ENCODE measurements at places on chromosomes 12 and 14. TPM values are rescaled to one million over a fixed set of nuclear protein-coding genes. Genes with fewer than 3 reads are reported as not detected.

Gene TSHR
- total RNA-seq: 0.58 TPM

DNA sequence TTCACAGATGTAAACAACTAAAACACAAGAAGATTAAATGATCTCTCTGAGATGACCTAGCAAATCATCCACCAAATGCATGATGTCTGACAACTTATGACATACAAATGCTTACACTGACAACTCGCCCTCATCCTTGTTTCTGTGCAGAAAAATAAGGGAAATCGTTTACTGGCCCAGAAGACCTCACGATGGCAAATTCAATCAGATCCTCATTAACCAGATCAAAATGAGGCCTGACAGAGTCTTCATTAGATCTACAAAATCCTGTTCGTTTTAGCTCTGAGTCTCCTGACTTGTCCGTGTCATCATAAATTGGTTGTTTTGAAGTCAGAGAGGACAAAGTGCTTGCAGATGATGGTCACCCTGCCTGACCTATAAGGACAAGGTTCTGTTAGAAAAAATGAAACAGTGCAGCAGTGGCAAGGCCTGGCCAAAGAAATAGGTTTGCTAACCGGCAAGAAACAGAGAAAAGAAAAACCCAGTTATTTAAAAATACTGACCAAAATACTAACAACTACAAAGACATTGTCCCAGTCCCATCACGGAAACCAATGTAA is 109.5 kb downstream of the BTG1 start:
- H3K36me3 ChIP-seq: no peaks in the 10 kb centered on the region
- DNase-seq: no peak
- no peak overlapping the region for H3K27ac ChIP-seq

DNA sequence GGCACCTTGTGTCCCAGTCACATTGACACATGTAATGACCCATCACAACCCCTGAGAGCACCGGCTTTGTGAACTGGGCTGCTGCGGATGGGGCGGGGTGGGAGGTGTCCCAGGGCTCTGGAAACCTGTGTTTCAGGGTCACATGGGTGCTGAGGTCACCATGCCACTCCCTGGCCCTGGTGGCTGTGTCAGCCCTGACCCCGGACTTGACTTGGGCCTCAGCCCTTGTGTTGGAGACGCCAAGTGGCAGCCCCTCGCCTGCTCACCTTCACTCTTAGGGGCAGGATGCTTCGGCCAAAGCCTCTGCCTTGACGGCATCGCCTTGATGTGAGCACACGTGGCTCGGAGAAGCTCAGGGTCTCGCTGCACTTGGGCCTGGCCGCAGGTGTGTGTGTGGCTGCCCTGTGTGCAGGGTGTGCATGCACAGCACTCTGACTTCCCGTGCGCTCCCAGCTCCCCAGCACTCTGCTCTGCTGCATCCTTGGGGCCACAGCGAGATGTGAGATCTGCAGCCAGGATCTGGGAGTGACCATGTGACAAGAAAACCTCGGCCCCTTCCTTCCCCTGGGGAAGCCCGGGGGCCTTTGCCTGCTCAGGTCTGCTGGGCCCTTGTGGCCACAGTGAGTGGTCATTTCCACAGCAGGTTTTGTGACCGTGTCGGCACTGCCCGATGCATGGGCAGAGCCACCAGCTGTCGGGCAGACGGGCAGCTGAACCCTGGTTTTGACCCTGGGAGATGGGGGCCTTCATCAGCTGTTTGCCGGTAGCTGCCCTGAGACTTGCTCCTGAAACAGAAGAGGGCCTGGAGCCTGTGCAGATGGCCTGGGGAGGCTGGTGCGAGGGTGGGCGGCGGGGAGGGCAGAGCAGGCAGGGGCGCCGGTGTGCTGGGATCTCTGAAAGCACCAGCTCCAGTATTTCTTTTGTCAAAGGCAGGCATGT is 167.4 kb downstream of the KIF26A start:
- no peaks in the 10 kb centered on the region for H3K36me3 ChIP-seq
- H3K27me3 ChIP-seq: no peaks in the 10 kb centered on the region
- H3K4me3 ChIP-seq: no peak overlapping the region
- no peaks in the 10 kb centered on the region for H3K4me1 ChIP-seq
- no peak overlapping the region for H3K27ac ChIP-seq

Gene VDR
- 0.04 TPM for total RNA-seq

Gene MSI1
- 104 TPM for total RNA-seq

Gene HOXC5
- not detected for total RNA-seq

Gene DPF3
- total RNA-seq: not detected

- H3K27me3 ChIP-seq: no peaks in the 10 kb centered on the region
- H3K4me3 ChIP-seq: no peak overlapping the region
- no peak overlapping the region for H3K27ac ChIP-seq
- H3K36me3 ChIP-seq: no peaks in the 10 kb centered on the region
- H3K4me1 ChIP-seq: no peaks in the 10 kb centered on the region
- no peak for DNase-seq
These were observed 118.9 kb downstream of the PTCSC3 start for GRCh38 chr14:36057452-36058116.

GRCh38 chr14:86311151-86311550 is 781.2 kb downstream of the FLRT2 start:
- no peaks in the 10 kb centered on the region for H3K36me3 ChIP-seq
- no peaks in the 10 kb centered on the region for H3K27me3 ChIP-seq
- H3K27ac ChIP-seq: no peak overlapping the region
- no peak for DNase-seq

GRCh38 chr14:61527325-61528100 is 167.8 kb upstream of the HIF1A start:
- no peak overlapping the region for H3K27ac ChIP-seq
- DNase-seq: no peak
- no peaks in the 10 kb centered on the region for H3K27me3 ChIP-seq
- H3K36me3 ChIP-seq: no peaks in the 10 kb centered on the region
- no peaks in the 10 kb centered on the region for H3K4me1 ChIP-seq
- no peak overlapping the region for H3K4me3 ChIP-seq

GRCh38 chr14:77213679-77214016 is 32.0 kb downstream of the TMEM63C start:
- H3K36me3 ChIP-seq: no peaks in the 10 kb centered on the region
- no peaks in the 10 kb centered on the region for H3K4me1 ChIP-seq
- no peak overlapping the region for H3K4me3 ChIP-seq
- H3K27ac ChIP-seq: no peak overlapping the region
- DNase-seq: no peak
